Kidney (tissue), 22 donors: ENCODE measurements at places on chromosomes 2 and 18.

DNA sequence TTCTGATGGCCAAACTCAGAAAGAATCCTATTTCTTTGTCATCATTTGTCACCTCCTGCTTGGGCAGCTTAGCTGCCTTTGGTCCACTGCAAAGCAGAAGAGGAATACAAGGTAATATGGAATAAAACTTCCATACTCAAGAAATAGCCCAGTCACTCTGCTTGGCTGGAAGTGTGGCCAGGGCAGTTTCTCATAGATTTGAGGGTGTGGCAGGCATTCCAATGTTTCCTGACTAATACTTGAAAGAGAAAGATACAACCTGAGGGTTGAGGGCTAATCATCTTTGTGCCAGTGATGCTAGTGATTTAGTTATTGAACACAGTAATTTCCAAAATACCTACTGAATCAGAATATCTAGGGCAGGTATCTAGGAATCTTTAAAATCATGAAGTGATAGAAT, 83.1 kb downstream of the FAM161A start:
- DNase-seq, result no peak

DNA sequence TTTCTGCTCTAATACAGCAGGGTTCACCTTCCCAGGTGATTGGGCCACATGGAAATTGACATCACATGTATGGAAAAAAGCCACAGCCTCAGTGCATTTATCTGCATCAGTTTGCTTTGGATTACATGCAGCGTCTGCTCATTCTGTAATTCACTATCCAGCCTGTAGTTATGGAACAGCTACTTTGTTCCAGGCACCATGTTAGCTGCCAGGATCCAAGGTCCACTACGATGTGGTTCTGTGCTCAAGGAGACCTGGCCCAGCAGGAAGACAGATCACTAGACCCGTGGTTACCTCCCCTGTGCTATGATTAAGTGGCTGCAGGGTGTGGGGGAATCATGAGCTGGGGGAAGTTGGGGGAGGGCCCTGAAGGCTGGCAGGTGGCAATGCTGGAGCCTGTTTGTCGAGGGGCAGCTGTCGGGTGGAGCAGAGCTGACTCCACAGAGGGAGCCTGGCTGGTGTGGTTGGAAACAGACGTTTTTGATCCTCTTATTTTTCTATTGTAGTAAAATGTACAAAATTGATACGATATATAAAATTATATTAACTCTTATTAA, 58.6 kb downstream of the TSHZ1 start:
- DNase-seq, result peak; percentile 32

DNA sequence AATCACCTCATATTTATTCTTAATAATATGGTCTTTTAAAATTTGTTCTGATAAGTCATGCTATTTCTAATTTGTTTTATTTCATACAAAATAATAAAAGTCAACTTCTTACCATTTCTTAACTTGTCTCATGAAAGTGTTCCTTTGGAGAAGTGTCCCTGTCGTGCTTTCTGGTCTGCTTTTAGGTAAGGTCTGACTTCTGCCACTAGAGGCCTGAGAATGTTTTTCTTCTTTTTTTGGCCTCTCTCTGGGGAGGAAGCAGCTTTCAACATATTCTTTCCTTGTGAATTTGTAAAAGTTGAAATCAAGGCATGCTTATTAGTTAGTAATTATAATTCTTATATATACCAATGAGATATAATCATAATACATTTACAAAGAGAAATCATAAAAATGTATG, 39.4 kb downstream of the MAP2 start:
- no peak for DNase-seq

DNA sequence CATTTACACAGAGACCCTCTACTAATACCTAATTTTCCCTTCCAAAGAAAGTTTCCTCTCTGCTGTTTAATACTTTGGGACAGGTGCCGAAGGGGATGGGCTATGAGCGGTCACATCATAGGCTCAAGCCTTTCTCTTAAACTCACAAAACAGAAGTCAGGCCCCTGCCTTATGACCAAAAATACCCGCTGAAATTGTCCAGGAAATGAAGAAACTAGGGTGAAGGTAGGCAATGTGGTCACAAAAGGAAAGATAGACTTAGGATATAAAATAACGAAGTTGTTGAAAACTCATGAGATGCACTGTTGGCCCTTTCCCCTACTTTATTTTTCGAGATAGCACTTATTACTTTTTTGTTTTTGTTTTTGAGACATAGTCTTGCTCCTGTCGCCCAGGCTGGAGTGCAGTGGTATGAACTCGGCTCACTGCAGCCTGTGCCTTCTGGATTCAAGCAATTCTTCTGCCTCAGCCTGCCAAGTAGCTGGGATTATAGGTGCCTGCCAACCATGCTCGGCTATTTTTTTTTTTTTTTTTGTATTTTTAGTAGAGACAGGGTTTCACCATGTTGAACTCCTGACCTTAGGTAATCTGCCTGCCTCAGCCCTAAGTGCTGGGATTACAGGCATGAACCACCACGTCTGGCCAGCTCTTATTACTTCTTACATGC, 16.3 kb downstream of the SLC8A1 start:
- DNase-seq, result no peak

DNA sequence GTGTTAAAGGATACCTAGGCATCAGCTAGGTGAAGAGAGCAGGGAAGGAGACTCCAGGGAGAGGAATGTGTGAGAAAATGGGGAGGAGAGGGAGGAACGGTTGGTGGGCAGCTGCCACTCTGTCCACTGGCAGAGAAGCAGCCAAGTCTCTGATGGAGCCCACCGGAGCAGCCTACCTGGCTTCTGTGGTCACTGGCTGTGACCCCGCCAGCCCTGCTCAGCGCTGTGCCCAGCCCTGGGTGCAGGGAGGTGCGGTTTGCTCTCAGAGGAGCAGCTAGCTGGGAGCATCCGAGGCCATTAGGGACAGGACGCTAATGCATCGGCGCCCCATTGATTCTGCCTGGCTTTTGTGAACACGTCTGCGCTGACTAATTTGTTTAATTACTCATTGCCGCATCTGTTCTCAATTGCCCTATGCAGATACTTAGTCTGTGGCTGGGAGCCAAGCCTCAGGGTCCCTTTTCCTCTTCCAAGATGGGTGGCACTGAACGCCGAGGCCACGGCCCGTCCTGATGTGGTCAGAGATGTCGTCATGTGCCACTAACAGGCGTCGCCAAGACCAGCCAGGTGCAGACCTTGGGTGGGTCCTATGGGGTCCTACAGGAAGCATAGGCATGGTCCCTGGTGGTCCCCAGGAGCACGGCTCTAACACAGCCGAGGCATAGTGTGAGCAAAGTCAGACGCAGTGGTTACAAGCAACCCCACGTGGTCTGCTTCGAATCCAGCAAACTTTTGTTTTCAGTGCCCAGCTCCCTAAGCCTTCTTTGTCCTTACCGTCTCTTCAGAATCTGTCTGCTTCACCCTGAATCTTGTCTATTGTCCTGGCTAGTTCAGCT, 82.0 kb downstream of the RRM2 start:
- no peak for DNase-seq

DNA sequence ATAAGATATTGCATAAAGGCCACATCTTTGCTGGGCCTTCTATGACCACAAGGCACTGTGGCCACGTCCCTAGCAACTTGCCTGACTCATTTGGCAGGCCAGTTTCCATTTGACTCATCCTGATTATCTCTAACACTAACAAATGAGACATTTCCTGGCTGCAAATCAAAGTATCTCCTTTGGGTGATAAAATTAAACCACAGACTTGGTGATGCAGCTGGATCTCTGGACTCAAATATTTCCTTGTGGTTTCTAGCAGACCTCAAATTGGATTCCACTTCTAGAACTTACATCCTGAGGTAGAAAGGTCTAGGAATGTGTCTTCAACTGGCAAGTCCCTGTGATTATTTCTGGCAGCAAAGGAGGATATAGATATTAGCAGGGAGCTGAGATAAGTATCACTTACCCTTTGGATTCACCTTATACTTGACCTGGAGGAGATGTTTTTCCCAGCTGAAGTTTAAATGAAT, 167.9 kb upstream of the NXPH2 start:
- DNase-seq, result no peak

DNA sequence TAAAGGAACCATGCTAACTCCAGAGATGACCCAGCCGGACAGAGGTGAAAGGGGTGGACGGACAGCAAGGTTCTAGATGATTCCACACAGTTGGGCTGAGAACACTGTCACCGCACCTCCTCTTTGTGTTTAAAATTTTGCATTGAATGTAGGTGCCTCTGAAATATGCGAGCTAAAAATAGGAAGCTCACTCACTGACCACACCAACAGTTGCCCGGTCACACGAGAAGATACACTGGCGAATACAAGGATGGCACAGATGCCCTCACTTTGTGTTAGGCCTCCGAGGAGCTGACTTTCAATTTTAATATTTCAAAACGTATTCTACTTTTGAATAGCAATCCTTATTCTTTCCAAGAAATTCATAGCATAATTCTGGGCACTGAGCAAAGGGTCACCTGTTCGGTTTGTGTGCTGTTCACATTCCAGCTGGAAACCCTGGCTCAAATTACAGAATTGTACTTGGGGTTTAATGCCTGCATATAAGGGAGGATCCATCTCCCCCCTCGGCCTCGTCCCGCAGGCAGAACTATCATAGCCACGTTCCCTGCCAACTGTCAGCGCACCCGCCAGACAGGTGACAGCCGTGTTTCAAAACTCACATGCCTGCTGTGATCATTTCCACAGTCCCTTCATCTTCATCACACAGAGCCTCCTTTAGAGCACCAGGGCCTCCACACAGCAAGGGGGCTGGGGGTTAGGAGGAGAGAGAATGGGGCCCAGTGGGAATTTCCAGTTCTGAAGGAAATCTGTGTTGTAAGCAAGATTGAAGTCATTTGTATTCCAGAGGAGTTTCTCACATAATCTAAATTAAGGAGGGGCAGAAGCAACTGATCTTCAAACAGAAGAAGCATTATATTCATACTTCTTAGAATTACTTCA, 48.2 kb downstream of the ADI1 start:
- no peak for DNase-seq

DNA sequence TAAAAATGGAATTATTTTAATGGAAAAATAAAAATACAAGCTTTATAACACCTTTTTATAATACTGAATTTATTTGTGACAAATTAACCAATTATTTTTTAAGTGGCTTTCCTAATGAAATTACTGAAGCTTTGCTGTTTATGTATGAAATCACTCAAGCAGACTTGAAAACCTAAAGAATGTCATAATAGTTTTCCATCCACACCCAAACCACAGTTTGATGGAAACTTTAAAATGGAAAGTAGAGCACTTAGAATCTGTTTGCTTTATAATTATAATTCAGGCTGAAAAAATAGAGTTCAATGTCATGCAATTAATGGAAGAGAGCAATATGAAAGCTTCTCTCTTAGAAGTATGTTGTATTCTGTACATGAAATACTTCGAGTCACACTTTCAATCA, 31.6 kb upstream of the WDR75 start:
- DNase-seq, result no peak
